ENCODE measurements at places on chromosomes 7 and 10. TPM values are rescaled to one million over a fixed set of nuclear protein-coding genes. Genes with fewer than 3 reads are reported as not detected.

The PILRA gene
- 8.0 TPM for total RNA-seq

The AKR1C4 gene
- not detected for total RNA-seq

The JAKMIP3 gene
- total RNA-seq: 0.17 TPM

The SMO gene
- total RNA-seq: 5.9 TPM

The PRLHR gene
- total RNA-seq: not detected

The ADCYAP1R1 gene
- 2.9 TPM for total RNA-seq

The VCL gene
- total RNA-seq: 113 TPM

The HOXA11 gene
- total RNA-seq: 2.0 TPM

The HYAL4 gene
- total RNA-seq: not detected

Data from subcutaneous adipose tissue (tissue), 4 donors.